Activated naive CD4-positive, alpha-beta T cell treated with Interleukin-2 at 50 U/mL for 16 hours (primary cell): ENCODE measurements at places on chromosomes 12 and 14.
A peak's percentile ranks its signal among the peaks of the same experiment; 100 is the strongest.

- no peak for DNase-seq
Observed at GRCh38 chr12:56013482-56013881, 7.4 kb upstream of the IKZF4 start.

- DNase-seq = no peak
Observed at GRCh38 chr14:54674046-54674741, 107.3 kb downstream of the SAMD4A start.

DNA sequence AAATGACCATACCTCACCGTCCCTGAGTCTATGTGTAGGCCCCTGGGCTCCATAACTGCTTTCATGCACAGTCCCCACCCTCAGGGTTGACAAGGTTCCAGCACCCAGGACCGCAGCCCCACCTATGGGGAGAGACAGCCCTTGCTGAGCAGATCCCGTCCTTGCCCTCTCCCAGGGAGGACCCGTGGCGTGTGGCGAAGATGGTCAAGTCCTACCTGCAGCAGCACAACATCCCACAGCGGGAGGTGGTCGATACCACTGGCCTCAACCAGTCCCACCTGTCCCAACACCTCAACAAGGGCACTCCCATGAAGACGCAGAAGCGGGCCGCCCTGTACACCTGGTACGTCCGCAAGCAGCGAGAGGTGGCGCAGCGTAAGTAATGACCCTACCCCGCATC, 10.3 kb downstream of the HNF1A start:
- no peak for DNase-seq

DNA sequence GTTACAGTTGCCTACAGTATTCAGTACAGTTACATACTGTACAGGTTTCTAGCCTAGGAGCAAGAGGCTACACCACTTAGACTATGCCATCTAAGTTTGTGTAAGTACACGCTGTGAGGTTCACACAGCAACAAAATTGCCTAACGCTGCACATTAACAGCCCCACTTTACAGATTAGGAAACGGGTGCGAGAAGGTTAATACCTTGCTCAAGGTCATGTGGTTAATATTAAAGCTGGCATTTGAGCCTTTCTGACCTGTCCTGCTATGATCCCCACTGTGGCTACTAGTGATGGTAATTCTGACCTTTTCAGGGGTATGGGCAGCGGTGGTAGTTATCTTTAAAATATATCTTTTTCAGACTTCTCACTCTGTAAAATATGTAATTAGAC, 20.9 kb downstream of the ACVR1B start:
- DNase-seq = no peak

DNA sequence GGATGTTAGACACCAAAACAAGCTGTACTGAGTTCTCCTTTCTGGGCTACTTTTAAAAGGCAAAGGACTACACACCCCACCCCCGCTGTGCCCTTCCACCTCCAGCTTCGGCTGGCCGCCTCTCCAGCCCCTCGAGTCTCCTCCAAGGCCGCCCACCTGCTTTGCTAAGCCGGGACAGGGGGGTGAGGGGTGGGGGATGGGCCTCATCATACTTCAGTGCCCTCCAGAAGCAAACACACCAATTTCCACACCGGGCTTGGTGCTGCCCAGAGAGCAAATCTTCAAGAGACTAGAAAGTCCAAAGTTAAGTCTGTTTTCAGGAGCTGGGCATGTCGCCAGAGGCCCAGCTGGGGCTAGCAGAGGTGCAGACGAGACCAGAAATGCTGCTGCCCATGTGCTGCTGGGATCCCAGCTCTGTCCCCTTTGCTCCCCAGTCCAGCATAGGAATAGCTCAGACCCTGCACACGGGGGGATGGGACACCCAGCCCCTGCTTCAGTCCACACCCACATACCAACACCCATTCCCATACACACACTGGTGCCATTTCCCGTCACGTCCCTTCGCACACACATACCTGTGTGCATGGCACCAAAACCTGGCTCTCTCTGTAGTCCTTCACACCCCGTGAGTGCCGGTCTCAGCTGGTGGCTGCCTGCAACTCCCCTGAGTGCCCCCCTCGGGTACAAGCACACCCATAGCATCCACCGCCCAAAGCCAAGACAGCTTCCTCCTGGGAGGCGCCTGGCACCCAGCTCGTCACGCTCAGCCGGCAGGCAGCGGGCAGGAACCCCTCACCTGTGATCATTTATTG, 1.0 kb downstream of the SLC6A12 start:
- no peak for DNase-seq

DNA sequence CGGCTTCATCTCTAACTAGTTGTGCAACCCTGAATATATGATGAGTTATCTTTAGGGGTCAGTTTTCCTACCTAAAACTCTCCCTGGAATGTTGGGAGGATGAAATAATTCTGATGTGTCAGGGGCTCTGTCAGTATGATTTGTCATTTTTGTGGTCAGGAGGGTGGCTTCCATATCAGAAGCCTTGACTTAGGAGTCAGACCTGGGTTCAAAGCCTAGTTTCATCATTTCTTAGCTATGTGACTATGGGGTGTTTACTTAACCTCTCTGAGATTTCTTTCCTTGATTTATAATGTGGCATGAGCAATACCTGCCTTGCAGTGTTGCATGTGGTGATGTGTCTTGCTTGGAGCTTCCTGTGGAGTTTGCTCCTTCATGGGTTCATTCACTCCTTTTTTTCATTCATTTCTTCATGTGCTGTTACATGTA, 146.8 kb downstream of the CHST11 start:
- DNase-seq = no peak

DNA sequence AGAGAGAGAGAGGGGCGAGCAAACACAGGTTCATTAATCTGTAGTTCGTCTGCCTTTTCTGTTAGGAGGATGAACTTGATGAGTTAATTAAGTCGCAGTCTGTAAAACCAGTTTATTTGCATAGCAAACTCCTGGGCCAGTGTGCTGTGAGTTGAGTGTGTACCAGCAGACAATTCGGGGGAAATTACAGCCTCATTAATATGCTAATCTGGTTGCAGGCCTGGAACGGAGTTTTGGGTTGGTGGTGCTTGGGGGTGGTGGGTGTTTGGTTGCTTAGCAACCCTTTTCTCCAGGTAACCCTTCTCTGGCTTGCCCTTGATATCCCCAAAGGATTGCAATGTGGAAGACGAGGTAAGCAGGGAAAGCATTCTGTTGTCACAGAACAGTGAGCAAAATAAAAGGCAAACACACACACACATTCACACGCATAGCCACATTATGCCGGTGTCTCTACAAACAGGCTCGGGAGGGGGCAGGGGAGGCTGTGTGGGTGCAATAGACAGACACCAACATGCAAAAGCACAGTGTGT, 29.2 kb upstream of the LHX5 start:
- DNase-seq = no peak

GRCh38 chr12:41944216-41944615, 200.5 kb downstream of the GXYLT1 start:
- DNase-seq = no peak

GRCh38 chr12:52087961-52088820, 8.7 kb downstream of the SMIM41 start:
- DNase-seq = no peak

DNA sequence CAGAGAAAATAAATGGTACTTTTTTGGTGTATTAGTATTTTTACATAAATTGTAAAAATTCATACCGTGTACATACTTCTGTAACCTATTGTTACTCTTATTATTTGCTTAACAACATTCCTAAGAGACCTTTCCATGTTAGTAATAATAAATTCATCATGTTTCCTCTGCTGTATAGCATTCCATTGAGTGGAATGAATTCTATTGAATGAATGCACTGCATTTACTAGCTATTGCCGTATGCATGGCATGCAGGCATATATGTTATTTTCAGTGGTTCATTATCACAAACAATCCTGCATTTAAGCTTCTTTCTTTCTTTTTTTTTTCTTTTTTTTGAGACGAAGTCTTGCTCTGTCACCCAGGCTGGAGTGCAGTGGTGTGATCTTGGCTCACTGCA, 137.6 kb upstream of the TBX3 start:
- no peak for DNase-seq

- peak; percentile 25 for DNase-seq
Observed at GRCh38 chr14:68628605-68629310, 164.1 kb downstream of the ZFP36L1 start.

- DNase-seq = no peak
Observed at GRCh38 chr12:41515953-41516352, 327.8 kb downstream of the PDZRN4 start.

DNA sequence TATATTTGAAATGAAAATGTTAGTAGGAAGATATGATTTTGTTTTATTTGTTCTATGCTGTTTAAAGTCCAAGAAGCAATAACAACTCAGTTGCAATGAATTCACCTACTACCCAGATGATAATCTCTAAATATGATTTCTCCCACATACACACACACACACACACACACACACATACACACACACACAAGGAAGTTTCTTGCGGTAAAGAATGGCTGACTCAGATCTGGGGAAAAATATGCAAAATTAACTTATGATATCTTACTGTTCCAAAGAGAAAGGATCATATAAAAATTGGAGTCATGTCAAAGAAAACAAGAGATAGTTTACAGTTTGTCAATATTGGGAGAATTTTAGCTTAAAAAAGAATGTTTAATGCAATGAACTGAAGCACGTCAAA, 456.7 kb downstream of the SLC16A7 start:
- DNase-seq = no peak

- no peak for DNase-seq
Observed at GRCh38 chr12:17206553-17206952, 600.6 kb upstream of the LMO3 start.

DNA sequence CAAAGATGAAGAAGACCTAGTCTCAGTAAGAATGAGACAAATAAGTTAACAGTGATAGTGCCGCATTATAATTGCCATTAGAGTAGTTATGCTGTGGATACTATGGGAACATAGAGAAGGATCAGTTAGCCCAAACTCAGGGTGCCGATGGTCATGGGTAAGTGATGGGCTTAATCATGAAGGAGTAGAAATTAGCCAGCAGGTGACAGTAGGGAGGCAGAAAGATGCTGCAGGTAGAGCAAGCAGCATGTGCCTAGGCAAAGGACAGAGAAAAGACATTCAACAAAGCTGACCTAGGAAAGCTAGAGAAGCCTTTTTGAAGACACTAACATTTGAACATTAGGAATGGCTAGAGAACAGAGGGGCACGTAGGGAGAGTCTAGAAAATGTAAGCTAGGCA, 30.6 kb upstream of the PTPRQ start:
- DNase-seq = no peak

DNA sequence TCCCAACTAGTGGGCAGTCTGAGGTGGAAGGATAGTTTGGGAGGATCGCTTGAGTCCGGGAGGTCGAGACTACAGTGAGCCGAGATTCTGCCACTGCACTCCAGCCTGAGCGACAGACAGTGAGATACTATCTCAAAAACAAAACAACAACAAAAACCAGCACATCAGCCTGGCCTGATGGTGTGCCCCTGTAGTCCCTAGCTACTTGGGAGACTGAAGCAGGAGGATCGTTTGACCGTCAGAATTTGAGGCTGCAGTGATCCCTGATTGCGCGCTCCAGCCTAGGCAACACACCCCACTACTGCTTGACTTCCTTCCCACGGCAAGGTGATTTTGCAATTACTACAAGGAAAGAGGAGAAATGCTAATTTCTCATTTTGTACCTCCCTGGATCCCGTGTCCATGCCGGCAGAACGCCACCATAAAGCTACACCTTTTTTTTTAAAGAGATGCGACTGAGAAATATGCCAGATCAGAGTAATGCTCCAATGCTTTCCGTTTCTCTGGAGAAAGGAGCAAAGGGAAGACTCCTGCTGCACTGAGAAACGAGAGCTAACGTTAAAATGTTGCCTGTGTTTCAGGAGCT, 672 bp upstream of the SCFD1 start:
- DNase-seq = no peak

- DNase-seq = peak; percentile 26
Observed at GRCh38 chr14:52950898-52951680, at the start of gene FERMT2. TSS of gene FERMT2 (minus strand) at chr14:52951050. CDS start at chr14:52950568, 482 bp downstream.

GRCh38 chr14:104638927-104639450, 34.4 kb upstream of the TMEM179 start:
- no peak for DNase-seq

- no peak for DNase-seq
Observed at GRCh38 chr12:3718100-3718499, 34.8 kb downstream of the CRACR2A start.

GRCh38 chr12:122021822-122022392, at the start of gene BCL7A:
TSS of gene BCL7A (plus strand) at chr12:122021884. CDS start at chr12:122022092, 208 bp downstream.
- DNase-seq = peak; percentile 61

GRCh38 chr12:109524466-109525278, 47.2 kb downstream of the UBE3B start:
- DNase-seq = no peak

DNA sequence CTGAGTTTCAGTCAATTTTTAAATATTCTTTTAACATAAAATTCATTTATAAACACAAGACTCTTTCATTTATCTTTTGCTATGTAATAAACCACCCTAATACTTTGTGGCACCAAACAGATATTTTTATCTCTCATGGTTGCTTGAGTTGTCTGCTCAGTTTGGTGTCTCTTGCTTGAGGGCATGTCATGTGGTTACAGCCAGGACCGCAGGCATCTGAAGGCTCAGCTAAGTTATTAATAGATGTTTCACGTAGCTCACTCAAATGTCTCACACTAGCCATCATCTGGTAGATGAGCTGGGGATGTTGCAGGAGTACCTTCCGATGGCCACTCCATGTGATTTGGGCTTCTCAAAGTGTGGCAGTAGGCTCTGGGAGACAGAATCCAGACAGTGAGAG, 597.8 kb downstream of the ETNK1 start:
- DNase-seq = no peak

GRCh38 chr12:62895351-62895877, 39.5 kb downstream of the PPM1H start:
- no peak for DNase-seq

- peak; percentile 72 for DNase-seq
Observed at GRCh38 chr14:31937730-31938346, 139.3 kb upstream of the ARHGAP5 start.

DNA sequence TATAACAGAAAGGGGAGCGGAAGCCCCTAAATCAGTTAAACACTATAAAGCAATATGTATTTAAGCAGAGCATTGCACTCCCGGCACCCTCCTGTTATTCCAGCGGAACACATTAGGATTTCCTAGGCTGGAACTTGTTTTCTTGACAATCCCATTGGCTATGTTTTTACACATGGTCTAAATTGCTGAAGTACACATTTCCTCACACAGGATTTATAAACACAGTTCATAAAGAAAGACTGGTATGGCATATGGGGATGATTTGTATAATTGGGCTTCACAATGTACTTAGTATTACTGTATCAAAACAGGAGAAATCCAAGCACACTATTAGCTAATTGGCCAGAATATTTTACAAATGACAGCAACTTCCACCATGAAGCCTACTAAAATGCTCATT, 23.3 kb downstream of the PAX9 start:
- DNase-seq = no peak

DNA sequence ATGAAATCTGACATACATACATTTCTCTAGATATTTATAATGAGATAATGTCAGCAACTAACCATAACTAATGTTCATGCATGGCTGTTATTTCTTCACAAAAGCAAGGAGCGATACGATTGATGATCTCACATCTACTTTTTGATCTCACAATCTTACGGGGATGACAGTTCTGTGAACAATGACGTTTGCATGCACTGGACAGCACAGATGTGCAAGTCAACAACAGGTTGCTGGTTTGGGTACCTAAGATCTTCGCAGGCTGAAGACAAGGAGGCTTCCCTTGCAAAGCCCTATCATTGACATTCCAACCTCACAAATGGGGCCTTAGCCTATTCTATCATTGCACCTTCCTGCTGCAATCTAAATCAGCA, 53.6 kb downstream of the C12orf42 start:
- no peak for DNase-seq
